ENCODE measurements at places on chromosomes 7 and 10.

DNA sequence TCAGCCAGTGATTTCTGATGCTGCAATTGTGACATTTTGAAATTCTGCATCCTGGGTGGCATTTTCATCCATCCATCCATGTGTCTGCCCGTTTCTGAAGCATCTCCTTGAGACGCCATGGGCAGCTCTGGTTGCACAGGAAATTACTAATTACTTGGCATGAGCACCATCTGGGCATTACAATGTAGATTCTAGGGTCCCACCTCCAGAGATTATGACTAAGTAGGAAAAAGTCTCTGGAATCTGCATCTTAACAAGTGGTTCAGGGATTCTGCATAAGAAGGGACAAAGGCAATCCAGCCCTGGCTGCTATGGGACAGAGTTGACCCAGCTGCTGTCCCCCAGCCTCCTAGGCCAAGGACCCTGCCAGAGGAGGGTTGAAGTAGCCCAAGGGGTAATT lies 65.3 kb downstream of the CUZD1 start:
- no peak for DNase-seq

DNA sequence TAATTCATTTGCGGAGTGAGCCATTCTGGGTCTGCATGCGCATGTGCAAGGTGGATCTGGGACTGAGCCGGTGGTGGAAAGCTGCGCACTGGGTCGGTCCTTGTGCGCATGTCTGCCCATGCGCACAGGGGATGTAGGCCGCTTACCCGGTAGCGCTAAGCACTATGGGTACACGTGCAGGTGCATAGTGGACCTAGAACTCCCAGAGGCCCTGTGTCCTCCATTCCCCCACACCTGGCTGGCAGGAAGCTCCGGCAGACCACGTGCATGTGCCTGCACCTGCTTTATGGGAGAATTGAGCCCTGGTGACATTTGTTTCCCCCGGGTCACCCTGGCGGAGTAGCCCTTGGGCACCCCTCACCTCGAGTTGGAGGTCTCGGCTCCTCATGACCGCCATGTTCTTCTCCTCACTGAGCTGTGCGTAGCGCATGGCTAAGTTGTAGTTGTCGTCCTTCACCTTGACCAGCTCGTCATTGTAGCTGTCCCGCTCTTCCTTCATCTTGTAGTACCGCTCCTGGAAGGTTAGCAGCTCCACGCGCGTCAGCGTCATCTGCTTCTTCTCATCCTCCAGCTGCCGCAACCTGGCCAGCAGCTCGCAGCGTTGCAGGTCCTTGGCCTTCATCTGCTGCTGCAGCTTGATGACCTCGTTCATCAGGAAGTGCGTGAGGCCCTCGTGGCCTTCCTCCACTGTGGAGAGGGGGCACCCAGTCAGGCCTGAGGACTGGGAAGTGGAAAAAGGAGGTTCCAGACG lies 99.6 kb downstream of the CARD11 start:
- DNase-seq, result no peak

DNA sequence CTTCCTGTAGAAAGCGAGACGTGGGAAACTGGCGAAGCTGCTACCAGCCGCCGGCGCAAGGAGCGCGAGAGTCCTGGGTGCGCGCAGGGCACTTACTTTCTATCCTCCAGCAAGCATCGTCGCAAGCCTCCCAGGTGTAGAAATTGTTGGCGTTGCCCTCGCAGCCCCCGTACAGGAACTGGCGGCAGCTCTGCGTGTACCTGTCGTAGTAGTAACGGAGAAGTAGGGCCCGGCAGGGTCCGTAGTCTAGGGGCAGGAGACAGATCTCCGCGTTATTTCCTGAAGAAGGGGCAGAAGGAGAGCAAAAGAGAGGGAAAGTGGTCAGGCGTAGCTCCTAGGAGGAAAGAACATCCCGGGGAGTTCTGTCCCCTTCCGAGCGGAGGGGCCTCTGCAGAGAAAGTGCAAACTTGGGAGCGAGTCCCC lies 501 bp downstream of the TFPI2 start:
- DNase-seq, result no peak

DNA sequence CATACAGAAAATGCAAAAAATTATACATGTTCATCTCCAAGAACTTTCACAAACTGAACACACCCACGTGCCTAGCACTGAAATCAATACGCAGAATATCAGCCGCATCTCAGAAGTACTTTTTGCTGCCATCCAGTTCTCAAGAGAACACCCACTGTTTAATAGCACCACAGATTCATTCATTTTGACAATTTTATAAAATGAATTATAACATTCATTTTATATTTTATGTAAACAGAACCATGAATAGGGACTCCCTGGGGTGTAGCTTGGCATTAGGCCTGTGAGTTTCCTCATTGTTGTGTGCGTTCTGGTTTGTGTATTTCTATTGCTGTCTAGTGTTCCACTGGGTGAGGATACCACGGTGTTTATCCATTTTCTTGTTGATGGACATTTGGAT lies 77.3 kb upstream of the PIP4K2A start:
- no peak for DNase-seq

DNA sequence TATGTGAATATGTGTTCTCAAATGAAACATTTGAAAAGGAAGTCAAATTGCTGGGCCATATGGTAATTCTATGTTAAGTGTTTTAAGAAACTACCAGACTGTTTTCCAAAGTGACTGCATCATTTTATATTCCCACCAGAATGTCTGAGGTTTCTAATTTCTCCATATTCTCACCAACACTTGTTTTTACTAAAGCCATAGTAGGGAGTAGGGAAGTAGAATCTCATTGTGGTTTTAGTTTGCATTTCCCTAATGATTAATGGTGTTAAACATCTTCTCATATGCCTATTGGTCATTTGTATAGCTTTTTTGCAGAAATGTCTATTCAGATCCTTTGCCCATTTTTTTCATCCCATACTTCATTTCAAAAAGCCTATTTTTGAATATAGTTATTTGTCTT lies 9.1 kb upstream of the SEMA4G start:
- DNase-seq, result no peak

GRCh38 chr10:3774018-3774813 lies 10.8 kb downstream of the KLF6 start:
- no peak for DNase-seq

GRCh38 chr7:18927134-18927533 lies 190.3 kb downstream of the TWIST1 start:
- no peak for DNase-seq

- DNase-seq, result no peak
Observed at GRCh38 chr7:154985230-154985629, 17.7 kb downstream of the PAXIP1 start.

GRCh38 chr10:19891429-19891828 lies 75.2 kb downstream of the PLXDC2 start:
- no peak for DNase-seq

DNA sequence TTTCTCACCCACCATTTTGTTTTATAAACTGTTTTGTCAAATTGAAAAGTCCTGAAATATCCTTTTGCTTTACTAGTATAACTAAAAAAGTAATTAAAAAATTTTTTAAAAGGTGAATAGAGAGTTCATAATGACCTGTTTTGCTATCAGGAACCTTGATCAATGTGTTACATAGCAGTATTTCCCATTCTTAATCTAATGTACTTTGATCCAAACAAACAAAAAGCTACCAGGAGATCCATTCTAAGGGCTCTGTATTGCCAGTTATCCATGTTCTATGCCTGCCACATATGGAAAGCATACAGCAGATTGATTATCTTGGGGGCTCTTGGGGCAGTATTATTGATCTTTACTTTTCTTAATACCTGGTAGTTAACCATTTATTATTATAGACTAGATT lies 32.1 kb downstream of the ZMYND11 start:
- no peak for DNase-seq

GRCh38 chr7:7131273-7131672 lies 51.1 kb upstream of the C1GALT1 start:
- no peak for DNase-seq

- DNase-seq, result no peak
Observed at GRCh38 chr7:110507832-110508231, 583.1 kb upstream of the LRRN3 start.

DNA sequence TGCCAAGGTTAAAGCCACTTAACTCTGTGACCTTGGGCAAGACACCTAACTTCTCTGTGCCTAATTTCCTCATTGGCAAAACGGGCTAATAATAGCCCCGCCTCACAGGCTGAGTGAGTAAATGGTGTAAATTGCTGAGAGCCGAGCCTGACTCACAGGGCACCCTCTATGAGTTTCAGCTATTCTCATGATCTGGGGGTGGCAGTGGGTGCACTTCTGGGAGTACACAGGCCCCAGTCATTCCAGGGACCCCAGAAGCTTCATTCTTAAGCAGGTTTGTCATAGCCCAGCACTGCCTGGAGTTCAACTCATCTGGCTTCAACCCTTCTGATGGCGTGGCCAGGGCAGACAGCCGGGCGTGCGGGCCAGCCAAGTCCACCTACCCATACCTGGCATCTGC lies 137.2 kb downstream of the GRID1 start:
- no peak for DNase-seq

- DNase-seq, result no peak
Observed at GRCh38 chr7:7257899-7258692, 75.8 kb downstream of the C1GALT1 start.

- DNase-seq, result no peak
Observed at GRCh38 chr10:122381680-122382079, 7.2 kb downstream of the PLEKHA1 start.

GRCh38 chr7:34044734-34045353 lies 139.5 kb downstream of the BMPER start:
- DNase-seq, result no peak

DNA sequence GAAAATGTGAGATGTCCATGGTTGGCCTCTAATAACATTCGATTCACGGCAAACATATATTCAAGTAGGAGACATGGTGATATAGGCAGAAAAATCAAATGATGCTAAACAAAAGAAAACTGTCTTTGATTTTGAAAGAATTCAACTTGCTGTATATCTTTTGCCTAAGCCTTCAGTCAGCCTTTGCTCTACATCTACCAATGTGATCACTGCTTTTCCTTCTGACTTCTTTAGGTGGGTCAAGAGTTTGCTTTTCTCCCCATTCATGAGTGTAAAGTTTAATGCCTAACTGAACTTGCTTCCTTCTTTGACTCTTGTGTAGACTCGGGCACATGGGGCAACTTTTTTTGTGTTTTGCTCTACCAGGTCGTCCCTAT lies 417 bp upstream of the HIF1AN start:
- no peak for DNase-seq

All from activated CD4-positive, alpha-beta T cell treated with anti-CD3 and anti-CD28 coated beads, Interleukin-2, amount 50 U/mL, for 24 hours (primary cell).